ENCODE measurements at places on chromosomes 4 and X.

GRCh38 chr4:53197772-53198142, 168.1 kb downstream of the SCFD2 start:
- no peaks in the 10 kb centered on the region for H3K27me3 ChIP-seq
- no peak overlapping the region for H3K4me3 ChIP-seq
- H3K4me1 ChIP-seq = peaks cover 4% of the 10 kb centered on the region

DNA sequence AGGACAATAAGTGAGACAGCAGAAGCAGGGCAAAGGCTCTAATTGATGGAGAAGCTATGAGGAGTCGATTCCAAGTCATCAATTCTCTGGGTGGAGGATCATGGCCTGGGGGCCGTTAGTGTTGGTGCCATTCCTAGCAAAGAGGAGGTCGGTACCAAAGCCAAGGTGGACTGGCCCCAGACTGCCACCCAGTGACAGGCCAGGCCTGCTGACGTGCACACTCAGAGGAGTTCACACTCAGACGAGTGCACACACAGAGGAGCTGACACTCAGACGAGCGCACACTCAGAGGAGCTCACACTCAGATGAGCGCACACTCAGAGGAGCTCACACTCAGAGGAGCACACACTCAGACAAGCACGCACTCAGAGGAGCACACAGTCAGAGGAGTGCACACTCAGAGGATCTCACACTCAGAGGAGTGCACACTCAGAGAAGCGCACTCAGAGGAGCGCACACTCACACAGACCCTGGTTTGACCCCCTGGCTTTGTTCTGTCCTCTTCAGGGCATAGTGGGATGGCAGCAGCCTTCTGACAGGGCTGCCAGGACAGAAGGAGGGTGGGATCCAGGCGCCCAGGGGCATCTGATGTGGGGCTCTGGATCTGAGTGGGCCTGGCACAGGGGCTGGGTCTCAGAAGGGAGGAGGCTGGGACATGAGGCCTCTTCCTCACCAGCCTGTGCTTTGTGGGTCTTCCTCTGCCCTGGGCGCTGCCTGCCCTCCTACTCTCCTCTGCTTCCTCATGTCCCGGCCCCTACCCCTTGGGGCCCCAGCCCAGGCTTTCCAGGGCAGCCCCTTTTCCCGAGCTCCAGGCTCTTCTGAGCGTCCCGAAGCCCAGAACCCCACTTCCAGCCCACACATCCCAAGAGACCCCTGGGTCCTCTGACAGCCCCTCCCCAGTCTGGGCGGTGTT, 41.7 kb upstream of the NKX1-1 start:
- no peak for DNase-seq
- no peaks in the 10 kb centered on the region for H3K36me3 ChIP-seq
- peaks cover 48% of the 10 kb centered on the region for H3K27me3 ChIP-seq

- H3K4me3 ChIP-seq = no peak overlapping the region
- H3K36me3 ChIP-seq = no peaks in the 10 kb centered on the region
- no peak overlapping the region for H3K27ac ChIP-seq
- no peaks in the 10 kb centered on the region for H3K4me1 ChIP-seq
- no peaks in the 10 kb centered on the region for H3K27me3 ChIP-seq
Measured at GRCh38 chrX:101429934-101430333, 21.9 kb downstream of the HNRNPH2 start.

- peaks cover 21% of the 10 kb centered on the region for H3K4me1 ChIP-seq
- peak overlapping the region; percentile 93 for H3K27ac ChIP-seq
- no peaks in the 10 kb centered on the region for H3K36me3 ChIP-seq
- peak overlapping the region; percentile 97 for H3K4me3 ChIP-seq
- no peaks in the 10 kb centered on the region for H3K27me3 ChIP-seq
Measured at GRCh38 chr4:153221783-153222706, 17.8 kb downstream of the TRIM2 start.

GRCh38 chr4:35105486-35105885, 1138.8 kb downstream of the ARAP2 start:
- H3K27me3 ChIP-seq = no peaks in the 10 kb centered on the region
- no peak overlapping the region for H3K27ac ChIP-seq
- H3K36me3 ChIP-seq = no peaks in the 10 kb centered on the region
- no peak overlapping the region for H3K4me3 ChIP-seq
- no peak for DNase-seq

- no peak for DNase-seq
- H3K27ac ChIP-seq = no peak overlapping the region
- H3K27me3 ChIP-seq = no peaks in the 10 kb centered on the region
- no peaks in the 10 kb centered on the region for H3K4me1 ChIP-seq
- no peaks in the 10 kb centered on the region for H3K36me3 ChIP-seq
Measured at GRCh38 chr4:53721263-53721662, 130.0 kb upstream of the LNX1 start.

- H3K27me3 ChIP-seq = no peaks in the 10 kb centered on the region
- DNase-seq = no peak
- H3K4me1 ChIP-seq = no peaks in the 10 kb centered on the region
- no peaks in the 10 kb centered on the region for H3K36me3 ChIP-seq
- H3K4me3 ChIP-seq = no peak overlapping the region
Measured at GRCh38 chrX:80511969-80512760, 91.9 kb downstream of the TENT5D start.

DNA sequence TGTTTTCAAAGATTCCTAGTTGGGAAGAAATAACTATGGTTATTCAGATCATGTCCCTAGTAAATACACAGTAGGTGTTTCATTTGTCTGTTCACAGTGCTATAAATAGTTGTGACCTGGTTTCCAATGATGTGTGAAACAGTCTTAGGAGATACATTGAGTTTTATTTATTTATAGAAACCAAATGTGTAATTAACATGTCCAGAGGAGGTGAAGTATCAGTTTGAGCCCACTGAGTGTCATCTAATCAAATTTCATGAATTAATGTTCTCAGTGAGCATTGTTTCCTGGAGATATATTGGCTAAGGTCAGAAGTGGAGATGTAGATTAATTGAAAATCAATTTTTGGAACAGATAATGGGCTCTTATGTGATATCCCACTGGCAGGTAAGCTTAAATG, 996.3 kb downstream of the FSTL5 start:
- no peak overlapping the region for H3K27ac ChIP-seq
- H3K4me1 ChIP-seq = no peaks in the 10 kb centered on the region
- H3K27me3 ChIP-seq = no peaks in the 10 kb centered on the region

- DNase-seq = no peak
- H3K36me3 ChIP-seq = no peaks in the 10 kb centered on the region
- no peak overlapping the region for H3K27ac ChIP-seq
- H3K4me3 ChIP-seq = peak overlapping the region; percentile 16
- no peaks in the 10 kb centered on the region for H3K4me1 ChIP-seq
Measured at GRCh38 chrX:56812515-56813105, 83.6 kb downstream of the NBDY start.

DNA sequence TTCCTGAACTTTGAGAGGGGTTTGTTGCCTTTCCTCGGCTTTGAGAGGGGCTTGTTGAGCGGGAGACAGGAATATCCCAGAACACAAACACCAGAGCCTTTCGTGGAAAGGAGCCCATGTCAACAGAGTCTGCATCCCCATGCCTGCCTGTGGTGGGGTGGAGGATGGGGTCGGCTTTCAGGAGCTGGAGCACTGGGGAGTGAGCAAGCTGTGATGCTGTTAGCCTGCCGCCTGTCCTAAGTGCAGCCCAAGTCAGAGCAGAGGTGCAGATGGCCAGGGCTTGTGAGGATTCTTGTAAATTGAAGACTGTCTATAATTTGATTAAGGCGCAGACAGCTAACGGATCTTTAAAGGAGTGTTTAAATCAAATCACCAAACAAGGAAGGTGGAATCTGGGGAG, 103.3 kb upstream of the ANK2 start:
- no peaks in the 10 kb centered on the region for H3K36me3 ChIP-seq
- no peaks in the 10 kb centered on the region for H3K4me1 ChIP-seq
- no peak overlapping the region for H3K27ac ChIP-seq
- no peak overlapping the region for H3K4me3 ChIP-seq
- no peaks in the 10 kb centered on the region for H3K27me3 ChIP-seq

DNA sequence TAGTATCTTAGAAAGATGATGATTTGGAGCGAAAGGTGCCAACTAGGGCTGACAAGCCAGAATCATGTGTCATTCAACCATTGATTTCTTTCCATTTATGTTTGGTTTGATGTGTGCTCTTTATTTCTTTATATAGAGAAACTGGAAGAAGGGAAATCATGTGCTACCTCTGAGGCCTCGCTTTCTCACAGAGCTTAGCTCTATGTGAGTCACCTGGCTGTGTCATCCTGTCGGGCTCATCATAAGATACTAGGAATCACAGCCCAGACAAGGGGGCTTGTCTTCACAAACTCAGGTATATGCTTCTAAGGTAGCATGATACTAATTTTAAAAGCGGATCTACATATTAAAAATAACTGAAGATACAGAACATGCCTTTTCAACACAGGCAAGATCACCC, 81.7 kb upstream of the GPM6B start:
- no peak overlapping the region for H3K4me3 ChIP-seq
- no peak overlapping the region for H3K27ac ChIP-seq
- no peaks in the 10 kb centered on the region for H3K36me3 ChIP-seq
- no peak for DNase-seq

GRCh38 chr4:146469022-146469421, 52.7 kb downstream of the SLC10A7 start:
- no peaks in the 10 kb centered on the region for H3K27me3 ChIP-seq
- no peak overlapping the region for H3K27ac ChIP-seq
- H3K4me1 ChIP-seq = no peaks in the 10 kb centered on the region

GRCh38 chr4:14404730-14405129, 597.6 kb upstream of the CPEB2 start:
- H3K4me1 ChIP-seq = no peaks in the 10 kb centered on the region
- no peaks in the 10 kb centered on the region for H3K36me3 ChIP-seq
- H3K27me3 ChIP-seq = no peaks in the 10 kb centered on the region
- H3K4me3 ChIP-seq = no peak overlapping the region
- DNase-seq = peak; percentile 36

DNA sequence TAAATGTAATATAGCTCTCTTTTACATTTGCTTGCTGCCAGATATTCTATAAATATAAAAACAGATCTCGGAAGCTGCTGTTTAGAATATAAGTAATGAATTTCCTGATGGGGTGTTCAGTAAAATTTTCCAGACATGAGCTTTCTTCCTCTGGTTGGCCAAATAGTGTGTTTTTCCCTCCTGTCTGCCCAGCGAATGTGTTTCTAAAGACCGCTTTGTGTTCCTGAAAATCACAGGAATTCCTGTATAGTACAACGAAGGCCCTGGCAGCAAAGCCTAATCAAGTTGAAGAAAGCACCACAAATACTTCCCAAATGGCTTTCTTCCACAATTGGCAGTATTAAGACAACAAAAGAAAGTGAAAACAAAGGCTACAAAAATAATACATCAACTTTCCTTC, 494.1 kb downstream of the INPP4B start:
- peak overlapping the region; percentile 23 for H3K27ac ChIP-seq
- H3K36me3 ChIP-seq = no peaks in the 10 kb centered on the region
- peak overlapping the region; percentile 23 for H3K4me3 ChIP-seq

- H3K27ac ChIP-seq = no peak overlapping the region
- H3K4me1 ChIP-seq = no peaks in the 10 kb centered on the region
- H3K4me3 ChIP-seq = no peak overlapping the region
- no peaks in the 10 kb centered on the region for H3K27me3 ChIP-seq
Measured at GRCh38 chr4:175772170-175772705, 39.8 kb downstream of the GPM6A start.

DNA sequence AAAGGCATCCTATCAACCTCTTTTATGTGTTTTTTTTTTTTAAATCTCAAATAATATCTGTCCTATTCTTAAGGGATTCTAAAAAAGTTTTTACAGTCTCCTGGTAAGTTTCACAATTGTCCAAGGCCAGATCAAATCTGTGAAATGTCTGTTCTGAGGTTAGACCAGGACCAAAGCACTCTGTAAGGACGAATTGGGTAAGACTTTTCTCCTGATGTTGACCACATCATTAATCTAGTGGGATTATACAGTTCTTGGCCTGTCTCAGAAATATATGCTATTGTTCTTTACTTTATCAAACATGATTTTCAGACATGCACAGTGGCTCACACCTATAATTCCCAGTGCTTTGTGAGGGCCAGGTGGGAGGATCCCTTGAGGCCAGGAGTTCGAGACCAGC, 45.8 kb upstream of the TMEM131L start:
- no peaks in the 10 kb centered on the region for H3K4me1 ChIP-seq
- DNase-seq = no peak
- H3K4me3 ChIP-seq = no peak overlapping the region
- H3K27me3 ChIP-seq = no peaks in the 10 kb centered on the region
- no peak overlapping the region for H3K27ac ChIP-seq

GRCh38 chr4:8913121-8913857, 41.6 kb upstream of the HMX1 start:
- DNase-seq = peak; percentile 22
- H3K27me3 ChIP-seq = no peaks in the 10 kb centered on the region
- no peaks in the 10 kb centered on the region for H3K4me1 ChIP-seq
- no peak overlapping the region for H3K4me3 ChIP-seq

DNA sequence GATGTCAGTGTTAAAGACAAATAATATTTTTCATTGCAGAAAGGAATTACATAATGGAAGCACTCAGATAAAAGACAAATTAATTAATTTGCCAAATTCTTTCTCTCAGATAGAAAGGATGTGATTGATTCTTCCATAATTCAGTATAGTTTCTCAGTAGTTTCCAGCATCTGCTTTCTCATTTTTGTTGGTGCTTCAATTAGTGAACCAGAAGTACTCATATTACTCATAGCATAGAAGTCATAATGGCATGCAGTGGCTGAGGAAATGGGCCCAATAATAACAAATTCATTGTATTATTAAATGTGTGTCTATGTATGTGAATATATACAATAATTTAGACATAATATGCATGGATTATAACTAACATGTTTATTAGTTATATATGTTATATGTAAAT, 393.3 kb upstream of the TRAM1L1 start:
- no peak overlapping the region for H3K4me3 ChIP-seq
- no peak for DNase-seq

GRCh38 chr4:76989391-76990061, 40.0 kb downstream of the SEPTIN11 start:
- no peak overlapping the region for H3K27ac ChIP-seq
- no peaks in the 10 kb centered on the region for H3K27me3 ChIP-seq
- H3K4me1 ChIP-seq = peaks cover 32% of the 10 kb centered on the region

DNA sequence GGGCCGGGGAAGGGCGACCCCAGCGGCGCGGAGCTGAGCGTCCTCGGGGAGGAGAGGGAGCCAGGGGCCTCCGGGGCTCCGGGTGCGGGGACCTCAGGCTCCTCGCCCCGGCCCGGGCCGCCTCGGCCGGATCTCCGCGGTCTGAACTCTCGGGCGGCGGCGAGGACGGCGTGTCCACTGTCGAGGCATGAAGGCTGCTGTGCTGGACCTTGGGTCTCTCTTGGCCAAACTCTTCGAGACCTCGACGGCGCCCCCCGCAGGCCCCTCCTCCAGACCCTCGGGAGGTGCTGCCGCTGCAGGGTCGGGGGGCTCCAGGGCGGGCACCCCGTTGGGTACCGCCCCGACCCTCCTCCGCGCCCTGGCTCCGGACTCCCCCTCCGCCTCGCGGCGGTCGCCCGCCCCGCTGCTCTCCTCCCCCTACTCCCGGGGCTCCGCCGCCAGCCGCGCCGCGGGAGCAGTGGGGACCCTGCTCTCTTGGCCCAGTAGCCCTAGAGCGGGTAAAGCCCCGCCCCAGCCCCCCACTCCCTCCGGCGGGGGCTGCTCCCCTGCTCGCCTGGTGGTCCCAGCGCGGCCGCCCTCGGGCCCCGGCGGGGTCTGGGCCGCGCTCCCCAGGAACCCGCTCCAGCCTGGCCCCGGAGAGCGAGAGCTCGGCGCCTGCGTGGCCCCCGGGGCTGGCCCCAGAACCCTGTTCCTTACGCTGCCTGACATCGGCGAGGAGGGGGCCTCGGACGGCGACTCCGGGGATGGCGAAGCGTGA, 564 bp downstream of the FAM149A start:
- peak; percentile 56 for DNase-seq
- peaks cover 2% of the 10 kb centered on the region for H3K27me3 ChIP-seq
- no peak overlapping the region for H3K27ac ChIP-seq
- H3K4me3 ChIP-seq = peak overlapping the region; percentile 59

All from psoas muscle (tissue), 8 donors.